ENCODE measurements at places on chromosomes 1 and 21. TPM values are rescaled to one million over a fixed set of nuclear protein-coding genes. Genes with fewer than 3 reads are reported as not detected.

IRF6 gene
- 0.42 TPM for total RNA-seq

PDC gene
- total RNA-seq = not detected

SLC22A15 gene
- 2.4 TPM for total RNA-seq

MANEAL gene
- total RNA-seq = 0.44 TPM

ODF2L gene
- total RNA-seq = 30.2 TPM

FCGR1A gene
- total RNA-seq = 22.5 TPM

UROD gene
- 53.1 TPM for total RNA-seq

UCHL5 gene
- 22.2 TPM for total RNA-seq

FCER1G gene
- 40.6 TPM for total RNA-seq
